ENCODE measurements at places on chromosomes 7 and 10.
A peak's percentile ranks its signal among the peaks of the same experiment; 100 is the strongest.

DNA sequence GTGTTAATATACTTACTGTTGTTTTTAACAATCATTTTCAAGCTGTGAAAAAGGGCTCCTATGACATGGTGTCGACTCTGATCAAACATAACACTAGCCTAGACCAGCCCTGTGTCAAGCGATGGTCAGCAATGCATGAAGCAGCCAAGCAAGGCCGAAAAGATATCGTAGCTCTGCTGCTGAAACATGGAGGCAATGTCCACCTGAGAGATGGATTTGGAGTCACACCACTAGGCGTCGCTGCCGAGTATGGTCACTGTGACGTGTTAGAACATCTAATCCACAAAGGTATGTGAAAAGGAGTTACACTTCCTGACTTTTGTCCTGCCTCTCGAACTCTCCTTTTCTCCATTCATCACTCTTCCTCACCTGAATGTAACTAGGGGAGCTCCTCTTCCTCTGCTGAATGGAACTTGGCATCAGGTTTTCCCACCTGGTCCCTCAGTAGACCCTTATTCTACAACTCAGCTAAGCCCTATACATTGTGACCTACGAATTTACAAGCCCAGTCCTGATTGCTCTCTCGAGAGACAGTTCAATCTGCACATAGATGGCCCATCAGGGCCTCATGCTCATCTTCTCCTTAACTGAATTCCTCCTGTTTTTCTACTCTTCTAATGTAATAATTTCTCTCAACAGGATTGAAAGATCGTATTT is 23.0 kb downstream of the ASB15 start:
- no peak for DNase-seq

DNA sequence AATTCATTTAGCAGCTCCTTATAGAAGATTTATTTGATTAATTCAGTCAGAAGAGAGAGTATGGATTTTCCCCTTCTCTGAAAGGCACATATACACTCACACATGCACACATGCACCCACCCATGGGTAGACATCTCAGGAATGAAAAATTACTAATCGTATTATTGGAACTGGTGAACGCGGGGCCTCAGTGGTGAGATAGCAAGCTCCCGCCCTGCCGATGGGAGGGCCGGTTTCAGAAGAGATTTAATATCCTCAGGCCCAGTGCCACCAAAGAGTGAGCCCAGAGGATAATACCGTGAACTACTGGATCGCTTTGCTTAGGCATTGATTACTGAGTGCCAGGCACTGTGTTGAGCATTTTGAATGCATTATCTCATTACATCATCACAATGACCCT is 38.0 kb upstream of the EMX2 start:
- no peak for DNase-seq

- DNase-seq, result peak; percentile 83
Observed at GRCh38 chr10:112140110-112140970, 43.2 kb downstream of the GPAM start.

DNA sequence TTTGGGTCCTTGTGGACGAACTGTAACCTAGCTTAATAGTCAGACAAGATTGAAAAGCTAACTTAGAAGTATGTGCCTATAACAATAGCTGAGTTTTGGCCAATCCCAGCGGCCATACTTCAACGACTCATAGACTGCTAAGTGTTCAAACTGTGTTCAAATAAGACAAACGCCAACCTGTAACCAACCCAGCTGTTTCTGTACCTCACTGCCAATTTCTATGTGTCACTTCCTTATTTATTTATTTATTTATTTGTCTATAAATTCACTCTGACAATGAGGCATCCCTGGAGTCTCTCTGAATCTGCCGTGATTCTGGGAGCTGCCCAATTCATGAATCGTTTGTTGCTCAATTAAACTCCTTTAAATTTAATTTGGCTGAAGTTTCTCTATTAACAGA is 21.7 kb downstream of the ST8SIA6 start:
- no peak for DNase-seq

- DNase-seq, result peak; percentile 80
Observed at GRCh38 chr10:58511765-58512490, 744 bp upstream of the BICC1 start.

GRCh38 chr7:42479816-42480633 is 243.0 kb upstream of the GLI3 start:
- DNase-seq, result no peak

GRCh38 chr7:39313974-39314373 is 252.2 kb upstream of the YAE1 start:
- no peak for DNase-seq

DNA sequence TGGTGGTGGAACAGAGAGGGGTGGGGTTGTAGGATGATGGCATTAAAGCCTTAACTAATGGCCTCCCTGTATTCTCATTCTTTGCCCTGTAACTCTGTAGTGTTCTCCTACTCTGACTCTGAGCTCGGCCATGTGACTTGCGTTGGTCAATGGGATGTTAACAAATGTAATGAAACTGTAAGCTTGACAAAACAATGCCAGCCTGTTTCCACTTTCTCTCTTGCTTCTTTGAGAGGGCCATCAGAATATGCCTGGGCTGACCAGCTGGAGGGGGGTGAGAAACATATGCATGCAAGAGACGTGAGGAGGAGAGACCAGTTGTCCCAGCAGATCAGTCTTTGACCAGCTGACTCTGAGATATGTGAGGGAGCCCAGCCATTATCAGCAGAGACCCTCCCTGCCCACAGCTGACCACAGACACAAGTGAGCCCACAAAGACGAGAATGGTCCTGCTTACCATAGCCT is 100.6 kb downstream of the ICA1 start:
- DNase-seq, result no peak

GRCh38 chr7:45400680-45401079 is 173.5 kb upstream of the ADCY1 start:
- DNase-seq, result peak; percentile 49

GRCh38 chr7:117445206-117445605 is 17.9 kb upstream of the ASZ1 start:
- no peak for DNase-seq

DNA sequence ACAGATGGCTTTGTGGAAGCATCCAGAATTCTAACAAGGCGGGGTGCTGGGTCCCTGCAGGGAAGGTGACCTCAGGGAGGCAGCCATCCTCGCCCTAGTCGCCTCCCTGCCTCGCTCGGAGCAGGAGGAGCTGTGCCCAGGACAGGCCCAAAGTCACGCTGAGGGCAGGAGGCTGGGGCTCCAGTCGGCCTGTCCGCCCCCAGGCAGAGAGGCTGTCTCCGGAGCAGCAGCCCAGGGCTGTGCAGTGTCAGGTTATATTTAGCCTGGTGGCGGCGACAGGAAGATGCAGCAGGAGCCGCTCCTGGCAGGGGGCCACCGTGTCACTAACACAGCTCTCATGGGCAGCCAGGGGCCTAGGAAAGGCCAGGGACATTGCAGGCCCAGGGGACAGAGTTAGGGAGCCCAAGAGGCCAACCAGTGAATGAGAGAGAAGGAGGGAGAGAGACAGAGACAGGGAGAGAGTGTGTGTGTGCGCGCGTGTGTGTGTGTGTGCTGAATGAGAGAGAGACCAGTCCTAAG is 13.5 kb downstream of the KCNH2 start:
- DNase-seq, result no peak

GRCh38 chr10:116254422-116255155 is 18.4 kb downstream of the GFRA1 start:
- no peak for DNase-seq

GRCh38 chr10:51462076-51462779 is 237.2 kb downstream of the CSTF2T start:
- DNase-seq, result no peak

GRCh38 chr7:4202154-4202736 is 479.9 kb upstream of the FOXK1 start:
- DNase-seq, result no peak

DNA sequence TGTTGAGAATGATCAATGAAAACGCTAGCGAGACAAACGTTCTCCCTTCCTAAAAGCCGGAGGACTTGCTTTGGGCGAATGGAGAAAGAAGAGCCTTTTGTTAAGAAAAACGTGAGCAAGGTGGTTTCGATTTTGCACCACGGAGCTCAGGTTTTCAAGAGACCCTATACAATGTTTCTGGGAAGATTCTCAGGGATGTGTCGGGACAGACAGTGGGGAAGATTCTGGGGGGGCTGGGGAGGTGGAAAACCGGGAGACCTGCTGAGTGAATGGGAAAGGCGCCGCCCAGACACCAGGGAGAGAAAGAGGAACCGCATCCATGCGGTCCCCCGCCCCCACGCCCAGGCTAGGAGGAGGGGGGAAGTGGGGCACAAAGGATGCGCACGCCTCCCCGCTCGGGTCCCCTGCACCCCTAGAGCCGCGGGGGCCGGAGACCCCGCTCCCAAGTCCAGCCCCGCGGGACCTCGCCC is 745 bp downstream of the YWHAG start:
- DNase-seq, result no peak

DNA sequence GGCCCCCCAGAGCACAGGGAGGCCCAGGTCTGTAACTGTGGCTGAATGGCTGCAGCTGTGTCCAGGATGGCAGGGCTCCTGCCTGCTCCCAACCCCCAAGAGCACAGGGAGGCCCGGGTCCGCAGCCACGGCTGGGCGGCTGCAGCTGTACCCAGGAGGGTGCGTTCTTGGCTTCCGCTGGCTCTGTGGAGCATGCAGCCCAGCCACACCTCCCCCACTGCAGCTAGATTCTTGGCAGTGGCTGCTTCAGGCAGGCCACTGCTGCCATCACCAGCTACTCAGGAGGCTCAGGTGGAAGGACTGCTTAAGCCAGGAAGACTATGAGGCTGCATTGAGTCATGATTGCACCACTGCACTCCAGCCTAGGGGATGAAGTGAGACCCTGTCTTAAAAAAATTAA is 27.9 kb downstream of the C7orf25 start:
- no peak for DNase-seq

- no peak for DNase-seq
Observed at GRCh38 chr10:59064759-59065539, 111.5 kb upstream of the PHYHIPL start.

- no peak for DNase-seq
Observed at GRCh38 chr7:50564640-50565558, at the start of gene DDC. TSS of gene DDC (minus strand) at chr7:50565405. CDS start at chr7:50544085, 21,320 bp downstream.

DNA sequence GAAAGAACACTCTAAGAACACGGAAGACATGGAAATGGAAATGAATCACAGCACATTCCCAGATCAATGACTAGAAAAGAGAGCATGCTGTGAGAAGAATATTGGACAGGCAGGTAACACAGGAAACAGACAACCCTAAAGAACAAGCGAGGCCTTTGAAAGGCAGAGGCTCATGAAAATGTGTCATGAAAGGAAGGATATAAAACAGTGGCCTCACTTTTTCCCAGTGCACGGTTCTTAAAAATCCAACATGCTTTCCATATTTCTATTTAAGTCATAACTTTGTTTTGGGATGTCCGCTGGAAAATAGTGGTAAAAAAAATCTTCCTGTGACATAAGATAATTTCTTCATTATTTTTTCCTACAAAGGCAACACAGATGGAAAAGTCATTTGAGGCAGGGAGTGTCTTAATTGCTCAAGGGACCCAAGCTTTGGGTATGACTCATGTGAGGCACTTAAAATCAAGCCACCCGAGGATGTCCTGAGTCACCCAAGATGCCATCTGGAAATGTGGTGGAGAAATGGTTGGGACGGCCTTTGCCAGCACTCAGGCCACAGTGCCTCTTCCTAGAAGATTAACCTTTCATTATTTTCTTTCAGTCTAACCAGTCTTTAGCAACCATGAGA is 17.0 kb downstream of the ITIH5 start:
- DNase-seq, result no peak

GRCh38 chr10:21959998-21960397 is 43.5 kb downstream of the DNAJC1 start:
- DNase-seq, result no peak

Measured in vagina (tissue), 2 donors.